ENCODE measurements at places on chromosomes 5 and 9.
A peak's percentile ranks its signal among the peaks of the same experiment; 100 is the strongest.

DNA sequence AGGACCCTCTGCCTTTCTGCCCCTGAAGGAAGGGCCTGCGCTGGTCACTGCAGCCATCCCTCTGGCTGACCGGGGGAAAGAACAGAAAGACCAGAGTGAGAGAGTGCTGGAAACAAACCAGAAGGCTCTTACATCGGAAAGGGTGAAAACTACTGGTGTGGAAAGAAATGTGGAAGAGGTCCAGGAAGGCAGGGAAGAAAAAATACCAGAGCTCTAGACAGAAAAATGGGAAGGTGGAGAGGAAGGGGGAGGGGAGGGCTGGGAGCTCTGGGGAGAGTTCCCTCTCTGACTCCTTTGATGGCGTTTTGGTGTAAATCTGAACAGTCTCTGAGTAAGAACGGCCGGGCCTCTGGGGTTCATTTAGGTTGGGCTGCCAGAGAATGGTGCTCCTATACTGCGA is 47.7 kb downstream of the COL23A1 start:
- no peak for ATAC-seq

DNA sequence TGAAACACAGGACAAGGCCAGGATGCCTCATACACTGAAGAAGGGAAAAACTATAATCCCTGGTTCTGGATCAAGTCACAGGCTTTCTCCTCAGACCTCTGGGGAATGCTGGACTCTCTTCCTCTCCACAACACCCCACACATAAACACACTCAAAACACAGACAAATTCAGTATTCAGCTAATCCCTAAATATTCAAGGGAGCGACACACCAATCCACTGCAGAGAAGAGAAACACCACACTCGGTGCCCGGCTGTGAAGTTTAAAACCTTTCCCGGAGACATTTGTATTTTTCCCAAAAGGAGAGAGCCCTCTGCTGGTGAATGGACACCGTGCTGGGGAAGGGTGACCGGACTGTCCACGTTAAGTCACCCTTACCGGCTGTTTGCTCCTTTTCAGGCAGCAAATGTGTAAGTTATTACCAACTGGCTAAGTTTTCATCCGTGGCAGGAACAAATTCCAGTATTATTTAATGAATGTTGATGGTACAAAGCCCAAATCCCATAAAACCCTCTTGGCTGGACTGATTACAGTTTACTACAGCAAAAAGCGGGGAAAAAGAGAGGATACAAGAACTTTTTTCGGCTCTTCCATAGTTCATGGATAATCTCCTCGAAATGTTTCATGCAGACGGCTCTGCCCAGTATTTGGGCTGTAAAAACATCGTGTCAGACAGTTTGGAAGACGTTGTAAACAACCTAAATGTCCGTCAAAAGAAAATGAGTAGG is 130.9 kb upstream of the SLC30A5 start:
- ATAC-seq: peak; percentile 97

GRCh38 chr5:78504704-78505677 is 143.6 kb downstream of the LHFPL2 start:
- ATAC-seq: peak; percentile 87

GRCh38 chr9:130895481-130896232 is 955 bp downstream of the QRFP start:
- ATAC-seq: peak; percentile 7

DNA sequence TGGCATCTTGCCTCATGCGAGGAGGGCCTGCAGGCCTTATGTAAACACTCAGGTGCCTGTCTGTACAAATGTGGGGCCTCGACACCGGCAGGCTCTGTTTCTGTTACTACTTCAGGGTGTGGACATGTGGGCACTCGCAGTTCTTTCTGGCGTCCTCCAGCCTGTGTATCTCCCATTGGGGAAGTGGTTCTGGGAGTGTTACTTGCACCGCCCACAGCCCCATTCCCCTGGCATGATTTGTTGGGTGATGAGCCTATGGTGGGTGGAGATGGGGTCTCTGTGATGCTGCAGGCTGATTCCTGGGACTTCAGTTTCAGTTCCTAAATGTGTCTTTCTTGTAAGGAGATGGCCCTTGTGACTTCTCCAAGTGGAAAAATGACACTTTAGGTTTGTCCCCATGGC is 82.1 kb upstream of the PITX1 start:
- no peak for ATAC-seq

GRCh38 chr9:28032268-28032590 is 458.9 kb upstream of the C9orf72 start:
- ATAC-seq: no peak

DNA sequence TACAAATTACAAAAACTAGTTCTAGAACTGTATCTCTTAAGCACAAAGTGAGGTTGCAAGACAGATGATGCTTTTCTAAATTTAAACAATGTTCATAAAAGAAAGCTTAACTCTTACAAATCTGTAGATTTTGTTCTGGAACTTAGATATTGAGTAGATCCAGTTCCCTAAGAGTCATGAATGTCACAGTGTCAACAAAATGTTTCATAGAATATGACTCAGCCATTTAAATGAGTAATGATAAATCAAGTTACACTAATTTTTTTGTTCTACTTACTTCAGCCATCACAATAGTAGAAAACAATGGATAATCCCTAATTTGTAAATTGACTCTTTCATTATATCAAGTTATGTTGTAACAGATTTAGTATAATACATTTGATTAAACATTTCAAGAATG is 239.7 kb downstream of the MEF2C start:
- ATAC-seq: no peak

- peak; percentile 28 for ATAC-seq
These were observed 37.3 kb downstream of the PALM2AKAP2 start for GRCh38 chr9:109817146-109817845.

DNA sequence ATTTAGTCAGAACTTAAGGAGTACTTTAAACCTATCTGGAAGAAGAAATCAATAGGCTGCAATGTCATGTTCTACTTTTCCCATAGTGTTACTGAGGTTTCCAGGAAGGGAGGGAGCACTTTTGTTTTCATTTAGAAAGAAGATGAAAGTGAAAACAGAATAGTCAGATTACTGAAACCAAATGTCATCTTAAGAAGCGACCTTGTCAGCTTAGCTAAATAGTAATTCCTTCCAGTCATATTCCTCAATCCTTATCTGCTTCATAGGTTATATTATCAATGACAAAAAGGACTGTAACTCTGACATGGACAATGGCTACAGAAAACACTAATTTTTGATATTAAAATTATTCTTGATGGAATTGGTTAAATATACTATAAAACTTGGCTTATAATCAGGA is 27.7 kb downstream of the SAR1B start:
- ATAC-seq: no peak

DNA sequence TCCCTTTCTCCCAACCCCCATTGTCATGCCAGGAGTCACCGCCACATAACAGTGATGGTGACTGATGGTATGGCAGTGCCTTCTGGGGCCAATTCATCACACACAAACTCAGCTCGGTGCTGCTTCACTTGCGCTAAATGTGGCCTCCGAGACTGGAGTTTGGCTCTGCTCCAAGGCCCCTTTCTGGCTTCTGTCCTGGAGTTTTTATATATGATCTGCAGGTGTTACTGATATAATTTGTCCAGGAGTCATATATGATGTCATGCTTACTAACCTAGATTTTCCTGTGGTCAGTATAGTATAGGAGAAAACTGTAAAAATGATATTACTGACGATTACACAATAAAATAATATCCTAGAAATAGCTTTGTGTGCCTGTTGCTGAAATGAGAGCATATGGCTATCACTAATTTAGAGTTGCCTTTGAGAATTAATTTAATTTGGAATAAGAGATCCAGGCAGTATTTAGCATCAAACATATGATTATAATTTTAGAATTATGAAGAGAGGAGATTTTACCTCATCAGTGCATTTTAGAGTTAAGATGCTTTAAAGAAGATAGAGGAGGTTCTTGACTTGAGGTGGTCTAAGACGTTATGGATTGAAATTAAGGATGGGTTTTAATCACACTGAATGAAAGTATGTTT is 334.1 kb upstream of the CD180 start:
- no peak for ATAC-seq
